ENCODE measurements at places on chromosomes 2 and 18. TPM values are rescaled to one million over a fixed set of nuclear protein-coding genes. Genes with fewer than 3 reads are reported as not detected.

- H3K4me1 ChIP-seq = peaks cover 2% of the 10 kb centered on the region
- H3K27ac ChIP-seq = no peak overlapping the region
- H3K36me3 ChIP-seq = no peaks in the 10 kb centered on the region
Measured at GRCh38 chr2:177327009-177327408, 62.5 kb upstream of the NFE2L2 start.

GRCh38 chr2:170237572-170238120 is 59.7 kb downstream of the MYO3B start:
- H3K4me1 ChIP-seq = no peaks in the 10 kb centered on the region
- DNase-seq = no peak
- no peaks in the 10 kb centered on the region for H3K27me3 ChIP-seq
- no peak overlapping the region for H3K27ac ChIP-seq
- H3K4me3 ChIP-seq = no peak overlapping the region
- H3K36me3 ChIP-seq = no peaks in the 10 kb centered on the region

Gene UPP2
- not detected for total RNA-seq

Gene GPC1
- 3.3 TPM for total RNA-seq

Gene SLC23A3
- total RNA-seq = 16.6 TPM

Gene MROH2A
- not detected for total RNA-seq

Gene DPP10
- total RNA-seq = not detected
